ENCODE measurements at places on chromosomes 12 and 14. TPM values are rescaled to one million over a fixed set of nuclear protein-coding genes. Genes with fewer than 3 reads are reported as not detected.

The SDR9C7 gene
- total RNA-seq, result not detected

The REM2 gene
- total RNA-seq, result 0.41 TPM

GRCh38 chr14:99672506-99673304 is 11.4 kb upstream of the CYP46A1 start:
- H3K27me3 ChIP-seq, result no peaks in the 10 kb centered on the region
- peak; percentile 49 for DNase-seq
- H3K27ac ChIP-seq, result no peak overlapping the region

The FGFR1OP2 gene
- 64.1 TPM for total RNA-seq

The KRT77 gene
- not detected for total RNA-seq

GRCh38 chr12:6072302-6072752 is 52.1 kb downstream of the VWF start:
- H3K27me3 ChIP-seq, result no peaks in the 10 kb centered on the region
- H3K27ac ChIP-seq, result no peak overlapping the region
- H3K4me1 ChIP-seq, result peaks cover 45% of the 10 kb centered on the region
- no peak overlapping the region for H3K4me3 ChIP-seq

DNA sequence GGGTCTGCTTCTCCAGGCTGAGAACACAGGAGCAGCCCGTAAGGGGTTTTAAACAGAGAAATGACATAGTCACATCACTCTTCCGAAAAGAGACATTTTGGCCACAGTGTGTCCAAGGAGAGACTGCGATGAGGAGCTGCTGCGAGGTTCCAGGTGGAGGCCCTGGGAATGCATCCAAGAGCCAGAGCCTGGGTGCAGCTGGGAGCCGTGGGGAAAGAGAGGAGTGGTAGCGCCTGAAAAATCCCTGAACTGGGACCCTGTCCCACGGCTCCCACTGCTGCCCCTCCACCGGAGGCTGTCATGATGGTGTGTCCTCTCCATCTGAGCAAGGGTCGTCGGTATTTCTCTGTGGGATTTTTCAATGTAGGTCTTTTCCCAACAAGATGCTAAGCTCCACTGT is 146.9 kb downstream of the BCL11B start:
- no peak overlapping the region for H3K4me3 ChIP-seq
- no peaks in the 10 kb centered on the region for H3K36me3 ChIP-seq
- peaks cover 5% of the 10 kb centered on the region for H3K4me1 ChIP-seq
- no peak for DNase-seq
- H3K27ac ChIP-seq, result no peak overlapping the region

- H3K27ac ChIP-seq, result no peak overlapping the region
- H3K27me3 ChIP-seq, result no peaks in the 10 kb centered on the region
- DNase-seq, result no peak
- H3K4me1 ChIP-seq, result no peaks in the 10 kb centered on the region
Measured at GRCh38 chr12:64706306-64706705, 52.9 kb downstream of the GNS start.

The PLBD1 gene
- 49.3 TPM for total RNA-seq

DNA sequence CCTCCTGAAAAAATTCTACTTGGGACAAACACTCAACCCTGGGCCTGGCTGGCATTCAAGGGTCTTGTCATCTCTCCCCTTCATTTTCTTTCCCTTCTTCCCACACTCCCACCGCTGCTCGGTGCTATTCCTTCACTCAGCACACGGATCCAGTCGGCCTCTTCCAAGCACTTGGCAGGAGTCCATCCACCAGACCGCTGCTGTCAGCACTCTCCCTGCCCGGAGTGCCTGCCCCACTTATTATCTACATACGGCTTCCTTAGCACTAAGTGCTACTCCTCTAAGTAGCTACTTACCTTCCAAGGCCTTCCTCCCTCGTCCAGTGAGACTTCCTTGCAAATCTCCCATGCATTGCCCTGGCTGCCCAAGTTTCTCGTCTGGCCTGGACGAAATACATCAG is 29.8 kb downstream of the CALM1 start:
- no peak overlapping the region for H3K4me3 ChIP-seq
- no peak for DNase-seq
- H3K27me3 ChIP-seq, result no peaks in the 10 kb centered on the region
- peaks cover 8% of the 10 kb centered on the region for H3K4me1 ChIP-seq

DNA sequence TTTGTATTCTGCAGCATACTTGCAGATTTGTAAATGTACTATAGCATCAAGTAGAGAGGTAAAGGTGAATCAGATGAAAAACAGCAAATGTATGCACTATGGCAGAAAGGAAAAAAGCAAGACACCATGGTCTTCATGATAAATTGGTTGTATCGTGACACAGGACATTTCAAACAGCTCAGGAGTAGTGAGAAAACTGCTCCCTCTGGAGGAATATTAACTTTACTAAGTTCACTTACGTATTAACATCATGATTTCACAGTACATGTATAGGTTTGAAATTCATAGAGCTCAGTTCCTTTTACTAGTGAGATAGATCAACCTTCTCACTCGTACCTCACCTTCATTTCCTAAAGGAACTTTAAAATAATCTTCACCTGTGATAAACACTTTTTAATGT is 6.5 kb downstream of the MBIP start:
- peaks cover 43% of the 10 kb centered on the region for H3K36me3 ChIP-seq
- H3K4me1 ChIP-seq, result no peaks in the 10 kb centered on the region
- H3K27ac ChIP-seq, result no peak overlapping the region
- H3K4me3 ChIP-seq, result no peak overlapping the region

The ESYT1 gene
- total RNA-seq, result 101 TPM

The SLCO1A2 gene
- total RNA-seq, result 9.2 TPM

The CMKLR1 gene
- total RNA-seq, result 29.1 TPM

The TEAD4 gene
- 42.5 TPM for total RNA-seq

The ARL6IP4 gene
- 124 TPM for total RNA-seq

- DNase-seq, result peak; percentile 32
- H3K27ac ChIP-seq, result no peak overlapping the region
- no peaks in the 10 kb centered on the region for H3K36me3 ChIP-seq
- H3K4me1 ChIP-seq, result peaks cover 7% of the 10 kb centered on the region
- no peaks in the 10 kb centered on the region for H3K27me3 ChIP-seq
Measured at GRCh38 chr14:90607141-90607540, 209.1 kb downstream of the TTC7B start.

The TMBIM4 gene
- 154 TPM for total RNA-seq

DNA sequence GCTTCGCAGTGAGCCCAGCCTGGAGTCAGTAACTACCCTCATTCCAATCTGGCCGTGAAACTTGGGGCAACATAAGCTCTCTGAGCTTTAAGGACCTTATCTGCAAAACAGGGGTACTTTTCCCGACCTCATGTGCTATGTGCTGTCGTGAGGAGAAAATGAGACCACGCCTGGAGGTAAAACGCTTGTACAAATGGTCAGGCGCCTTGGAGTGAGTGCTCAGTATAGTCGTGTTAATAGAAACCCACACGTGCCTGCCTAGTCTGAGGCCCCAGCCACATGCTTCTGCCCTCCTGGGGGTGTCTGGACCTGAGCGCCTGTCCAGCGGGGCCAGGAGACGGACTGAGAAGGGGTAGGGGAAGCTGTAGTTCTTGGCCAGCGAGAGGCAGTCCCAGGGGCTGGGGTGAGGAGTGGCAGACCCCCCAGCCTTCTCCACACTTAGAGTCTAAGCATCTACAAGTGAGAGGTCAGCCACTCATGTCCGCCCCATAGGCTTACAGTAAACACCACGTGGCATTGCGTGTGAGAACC is 4.9 kb downstream of the AQP5 start:
- H3K27ac ChIP-seq, result no peak overlapping the region
- no peak for DNase-seq
- H3K4me3 ChIP-seq, result no peak overlapping the region
- H3K27me3 ChIP-seq, result no peaks in the 10 kb centered on the region
- H3K36me3 ChIP-seq, result no peaks in the 10 kb centered on the region

The ETV6 gene
- 45.0 TPM for total RNA-seq
